K562 (cell line): ENCODE measurements at places on chromosomes 11 and 22. TPM values are rescaled to one million over a fixed set of nuclear protein-coding genes. Genes with fewer than 3 reads are reported as not detected.

DNA sequence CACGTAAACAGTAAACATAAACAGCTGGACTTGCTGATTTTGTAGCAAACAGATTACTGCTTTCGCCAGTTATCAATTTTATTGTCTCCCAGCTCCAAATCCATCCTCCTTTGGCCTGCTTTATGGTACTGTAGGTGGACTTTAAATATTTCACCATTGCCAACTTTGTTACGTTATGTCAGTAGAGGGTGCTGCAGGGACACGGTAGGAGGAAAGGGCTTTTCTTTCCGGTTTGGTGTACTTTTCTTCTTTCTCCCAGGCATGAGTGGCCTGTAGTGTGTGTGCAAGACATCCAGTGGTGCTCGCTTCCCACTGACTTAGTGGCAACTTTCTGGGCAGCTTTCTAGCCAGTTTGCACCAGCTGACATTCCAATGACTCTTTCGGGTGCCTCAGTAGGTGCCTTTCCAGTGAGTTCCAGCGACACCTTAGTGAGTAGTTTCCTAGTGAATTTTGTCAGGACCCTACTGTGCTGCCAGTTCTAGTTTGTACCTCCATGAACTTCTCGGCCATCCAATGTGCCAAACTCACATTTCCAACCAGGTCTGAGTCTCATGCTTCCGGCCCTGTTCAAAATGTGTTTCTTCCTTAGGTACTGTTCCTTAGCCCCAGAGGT lies 267.6 kb upstream of the TENM4 start:
- DNase-seq = peak; percentile 3

LRRC74B gene
- not detected in 2 replicates for total RNA-seq

MS4A15 gene
- total RNA-seq = not detected in 2 replicates

RIMBP3C gene
- 0.89 and 0.98 TPM in 2 replicates for total RNA-seq

DNA sequence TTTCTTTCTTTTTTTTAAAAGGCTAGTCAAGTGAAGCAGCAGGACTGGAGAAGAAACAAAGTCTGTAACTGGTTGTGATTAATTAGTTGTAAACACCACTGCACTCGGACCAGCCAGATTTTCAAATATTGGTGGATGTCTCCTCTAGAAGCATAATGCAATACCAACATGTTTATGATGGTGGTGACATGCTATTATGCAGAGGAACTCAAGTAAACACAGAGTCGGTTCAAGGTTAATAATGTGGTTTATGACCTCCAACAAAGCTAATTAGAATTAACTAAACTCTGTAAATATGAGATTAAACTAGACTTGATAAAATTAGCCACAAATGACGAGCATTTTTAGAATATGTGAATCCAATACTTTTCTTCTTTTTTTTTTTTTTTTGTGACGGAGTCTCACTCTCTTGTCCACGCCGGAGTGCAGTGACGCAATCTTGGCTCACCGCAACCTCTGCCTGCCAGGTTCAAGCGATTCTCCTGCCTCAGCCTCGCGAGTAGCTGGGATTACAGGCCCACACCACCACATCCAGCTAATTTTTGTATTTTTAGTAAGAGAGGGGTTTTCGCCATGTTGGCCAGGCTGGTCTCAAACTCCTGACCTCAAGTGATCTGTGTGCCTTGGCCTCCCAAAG lies 11.8 kb upstream of the AGBL2 start:
- DNase-seq = no peak
